A549 treated with GW870086 at 1 μM for 4 hours (cell line): ENCODE measurements at places on chromosomes 11 and 22. TPM values are rescaled to one million over a fixed set of nuclear protein-coding genes. Genes with fewer than 3 reads are reported as not detected.

SLC29A2 gene
- total RNA-seq = 3.5 to 5.7 TPM (median 5.3 TPM) in 5 replicates

KCNJ5 gene
- 0.03 to 0.15 TPM in 2 of 5 replicates, not detected in the others for total RNA-seq

GLYAT gene
- not detected in 5 replicates for total RNA-seq

LMO2 gene
- total RNA-seq = 0.18 to 1.1 TPM (median 0.64 TPM) in 5 replicates

BIRC3 gene
- total RNA-seq = 34.3 to 43.9 TPM (median 42.0 TPM) in 5 replicates

THRSP gene
- not detected in 5 replicates for total RNA-seq
